Fibroblast of gingiva (primary cell): ENCODE measurements at places on chromosomes 6 and 20.

- no peak for DNase-seq
These were observed 277.7 kb upstream of the ECI2 start for GRCh38 chr6:4413073-4413472.

- no peak for DNase-seq
These were observed 71.1 kb upstream of the BLCAP start for GRCh38 chr20:37598575-37599342.

GRCh38 chr6:45746046-45746445 lies 269.6 kb downstream of the CLIC5 start:
- peak; percentile 14 for DNase-seq

- no peak for DNase-seq
These were observed 19.7 kb downstream of the CGA start for GRCh38 chr6:87075168-87075567.

DNA sequence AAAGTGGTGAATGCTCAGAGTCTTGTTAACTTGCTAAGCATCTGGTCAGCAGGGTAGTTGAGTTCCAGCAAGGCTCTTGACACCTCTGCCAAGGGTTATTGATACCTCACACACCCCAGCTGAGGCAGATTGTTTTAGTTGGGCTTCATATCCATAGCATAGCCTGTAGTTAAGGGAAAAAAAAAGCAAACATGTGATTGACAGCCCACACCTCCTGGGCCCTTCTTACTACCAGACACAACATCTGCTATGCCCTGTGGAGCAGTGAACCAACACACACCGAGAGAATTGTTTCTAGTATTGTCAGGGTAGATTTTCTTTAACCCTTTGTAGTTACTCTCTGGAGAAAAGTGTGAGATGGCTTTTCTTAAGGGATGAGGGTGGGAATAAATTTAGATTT lies 697.0 kb upstream of the POU3F2 start:
- no peak for DNase-seq

DNA sequence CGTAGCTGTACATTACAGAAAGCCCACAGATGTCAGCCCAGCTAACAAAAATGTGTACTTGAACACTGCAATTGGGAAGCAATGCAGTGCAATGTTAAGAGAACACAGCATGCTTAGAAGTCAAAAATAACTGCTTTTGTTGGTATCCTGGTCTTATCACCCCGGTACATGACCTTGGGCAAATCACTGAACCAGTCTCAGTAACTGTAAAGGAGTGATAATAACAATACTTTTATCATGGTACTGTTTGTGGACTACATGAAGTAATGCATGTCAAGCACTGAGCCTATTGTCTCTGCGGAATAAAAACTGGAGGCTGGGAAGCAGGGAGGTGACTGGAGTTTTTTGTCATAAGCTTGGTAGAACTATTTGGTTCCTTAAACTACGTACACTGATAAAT lies 44.7 kb upstream of the SPDEF start:
- no peak for DNase-seq

DNA sequence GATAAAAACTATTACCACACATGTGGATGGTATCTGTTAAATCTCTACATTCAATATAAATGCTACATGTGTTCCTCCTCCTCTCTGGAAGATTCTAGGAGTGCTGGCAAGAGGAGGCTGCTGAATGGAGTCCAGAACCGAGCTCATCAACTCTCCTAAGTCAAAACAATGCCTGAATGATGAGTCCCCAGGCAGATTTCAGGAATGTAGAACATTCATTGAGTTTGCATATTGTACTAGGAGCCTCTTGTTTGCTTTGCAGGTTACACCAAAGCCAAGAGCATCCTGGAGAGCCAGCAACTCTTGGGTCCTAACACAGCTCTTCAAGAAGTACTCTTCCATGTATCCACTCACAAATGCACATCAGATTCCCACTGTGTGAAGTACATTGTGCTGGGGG lies 117.6 kb upstream of the UST start:
- peak; percentile 19 for DNase-seq

- DNase-seq = peak; percentile 72
These were observed 420.9 kb downstream of the GJA1 start for GRCh38 chr6:121856296-121856695.

- no peak for DNase-seq
These were observed 520.2 kb downstream of the EYS start for GRCh38 chr6:65186826-65187225.

DNA sequence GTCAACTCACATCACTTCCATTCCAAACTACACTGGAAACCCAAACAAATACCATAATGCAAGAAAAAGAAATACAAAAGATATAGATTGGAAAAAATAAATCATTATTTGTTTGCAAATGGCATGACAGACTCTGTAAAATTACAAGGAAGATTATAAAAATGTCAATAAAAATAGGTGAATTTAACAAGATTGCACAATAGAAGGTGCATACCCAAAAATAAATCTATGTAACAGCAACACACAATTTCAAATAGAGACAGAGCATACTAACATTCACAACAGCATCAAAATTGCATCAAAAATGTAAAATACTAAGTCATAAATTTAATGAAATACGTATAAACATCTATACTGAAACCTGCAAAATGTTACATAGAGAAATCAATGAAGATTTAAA lies 1140.0 kb upstream of the GJE1 start:
- no peak for DNase-seq

- DNase-seq = no peak
These were observed 38.9 kb downstream of the COX4I2 start for GRCh38 chr20:31676609-31676989.

DNA sequence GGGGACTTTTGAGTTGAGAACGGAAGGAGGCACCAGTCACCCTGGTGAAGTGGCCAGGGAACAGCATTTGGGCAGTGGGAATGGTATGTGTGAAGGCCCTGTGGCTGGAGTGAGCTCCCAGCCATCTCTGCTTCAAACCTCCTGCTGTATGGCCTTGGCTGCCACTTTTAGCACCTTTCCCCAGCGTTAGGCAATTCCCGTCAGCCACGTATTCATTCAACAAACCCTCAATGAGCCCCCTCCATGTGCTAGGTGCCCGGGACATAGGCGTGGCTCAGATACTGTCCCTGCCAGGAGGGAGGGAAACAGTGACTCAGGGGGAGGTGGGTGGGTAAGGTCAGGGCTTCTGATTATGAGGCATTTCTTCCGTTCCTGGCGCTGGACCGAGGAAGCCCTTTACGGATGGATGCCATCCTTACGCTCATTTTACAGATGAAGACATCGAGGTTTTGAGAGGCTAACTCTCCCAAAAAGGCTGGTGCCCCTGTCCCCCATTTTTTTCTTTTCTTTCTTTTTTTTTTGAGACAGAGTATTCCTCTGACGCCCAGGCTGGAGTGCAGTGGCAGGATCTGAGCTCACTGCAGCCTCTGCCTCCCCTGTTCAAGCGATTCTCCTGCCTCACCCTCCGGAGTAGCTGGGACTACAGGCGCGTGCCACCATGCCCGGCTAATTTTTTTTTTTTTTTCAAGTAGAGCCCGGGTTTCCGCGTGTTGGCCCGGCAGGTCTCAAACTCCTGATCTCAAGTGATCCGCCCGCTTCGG lies 37.5 kb downstream of the SRC start:
- DNase-seq = no peak

DNA sequence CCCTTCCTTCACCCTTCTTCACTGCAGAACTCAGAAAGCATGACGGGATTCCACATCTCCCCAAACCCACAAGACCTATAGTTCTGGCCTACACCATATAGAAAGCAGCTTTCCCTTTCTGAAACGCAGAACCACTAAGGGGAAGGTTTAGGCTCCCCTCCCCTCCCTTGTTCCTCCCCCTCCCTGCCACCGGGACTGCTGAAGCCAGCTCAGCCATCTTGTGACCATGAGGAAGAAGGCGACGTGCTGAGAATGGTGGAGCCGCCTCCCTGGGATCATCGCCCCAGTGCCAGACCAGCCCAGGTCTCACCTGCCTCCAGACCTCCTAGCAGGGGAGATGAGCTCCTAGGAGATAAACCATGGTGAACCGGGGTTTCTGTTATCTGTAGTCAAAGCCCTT lies 19.6 kb downstream of the SERPINB6 start:
- DNase-seq = no peak

GRCh38 chr6:157536223-157536545 lies 155.2 kb downstream of the ZDHHC14 start:
- no peak for DNase-seq

DNA sequence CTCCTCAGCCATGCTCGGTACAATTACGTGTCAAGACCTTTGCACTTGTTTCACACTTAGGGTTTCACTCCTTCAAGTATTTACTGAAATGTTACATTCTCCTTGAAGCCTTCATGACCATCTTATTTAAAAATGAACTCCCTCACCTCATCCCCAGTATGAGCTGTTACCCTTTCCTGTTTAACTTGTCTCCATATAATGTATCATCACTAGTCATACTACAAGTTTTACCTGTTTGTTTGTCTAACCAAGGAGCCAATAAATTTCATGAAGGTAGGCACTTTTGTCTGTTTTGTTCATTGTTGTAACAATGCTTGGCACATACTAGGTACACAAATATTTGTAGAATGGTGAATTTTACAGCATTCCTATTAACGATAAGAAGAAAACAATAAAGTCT lies 46.1 kb upstream of the MTRF1L start:
- DNase-seq = no peak

- DNase-seq = no peak
These were observed 251.2 kb upstream of the SASH1 start for GRCh38 chr6:148091394-148091793.

- DNase-seq = no peak
These were observed 35.4 kb upstream of the ANGPT4 start for GRCh38 chr20:951384-952169.

DNA sequence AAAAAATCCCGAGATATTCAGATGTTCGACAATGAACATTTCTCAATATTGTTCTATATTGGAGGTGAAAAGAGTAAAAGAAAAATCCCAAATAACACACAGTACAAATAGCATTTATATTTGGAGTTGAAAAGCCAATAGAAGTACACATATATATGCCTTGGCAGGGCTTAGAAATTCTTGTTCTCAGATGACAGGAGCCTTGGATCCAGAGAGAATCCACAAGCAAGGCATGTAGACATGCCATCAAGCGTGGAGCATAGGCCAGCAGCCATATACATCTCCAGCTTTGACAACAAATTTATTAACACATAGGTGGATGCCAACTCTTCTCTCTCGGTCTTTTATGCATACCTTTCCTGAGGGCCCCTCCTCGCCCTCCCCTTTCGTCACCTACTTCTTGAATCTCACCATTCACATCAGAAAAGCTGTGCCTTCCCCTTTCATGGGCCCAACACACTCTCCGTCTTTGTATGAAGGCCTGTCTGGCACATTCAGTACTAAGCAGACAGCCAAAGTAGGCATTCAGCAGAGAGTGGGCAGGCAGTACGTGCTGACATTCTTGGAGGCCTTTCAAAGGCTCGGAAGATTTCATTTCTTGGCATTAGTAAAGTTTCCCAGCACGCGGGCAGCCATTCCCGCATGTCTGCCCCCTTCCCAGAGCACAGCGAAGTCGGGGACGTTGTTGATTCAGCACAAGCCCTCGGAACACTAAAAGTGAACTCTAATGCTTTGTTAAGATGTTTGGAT lies 18.2 kb downstream of the NEDD9 start:
- DNase-seq = no peak

GRCh38 chr20:9220874-9221547 lies 152.1 kb downstream of the PLCB4 start:
- DNase-seq = peak; percentile 38

DNA sequence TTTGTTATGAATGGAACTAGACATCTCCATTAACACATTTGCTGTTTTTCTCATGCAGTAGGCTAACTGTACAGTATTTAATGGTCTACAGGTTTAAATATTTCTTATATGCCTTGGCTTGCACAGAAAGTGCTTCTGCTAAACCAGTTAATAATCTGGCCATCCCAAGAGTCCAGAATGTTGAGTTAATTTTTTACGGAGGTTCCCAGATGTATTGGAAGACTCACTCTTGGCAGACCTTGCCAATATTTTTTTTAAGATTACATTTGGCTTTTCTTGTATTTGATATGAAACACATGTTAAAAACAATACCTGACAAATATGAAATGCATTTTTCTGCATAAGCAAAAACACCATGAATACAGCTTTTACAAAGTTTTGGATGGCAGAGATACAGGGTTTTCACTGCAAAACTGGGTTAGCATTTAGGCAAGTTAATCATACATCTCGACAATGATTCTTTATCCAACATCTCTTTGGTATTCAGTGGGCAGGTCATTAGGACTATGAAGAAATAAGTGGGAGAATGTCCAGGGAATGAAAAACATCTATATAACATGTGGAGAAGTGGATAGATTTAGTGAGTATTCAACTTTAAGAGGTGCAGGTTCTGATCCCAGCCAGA lies 94.0 kb downstream of the SGK1 start:
- peak; percentile 54 for DNase-seq

- no peak for DNase-seq
These were observed 270.2 kb upstream of the PRDM1 start for GRCh38 chr6:105815661-105816555.

DNA sequence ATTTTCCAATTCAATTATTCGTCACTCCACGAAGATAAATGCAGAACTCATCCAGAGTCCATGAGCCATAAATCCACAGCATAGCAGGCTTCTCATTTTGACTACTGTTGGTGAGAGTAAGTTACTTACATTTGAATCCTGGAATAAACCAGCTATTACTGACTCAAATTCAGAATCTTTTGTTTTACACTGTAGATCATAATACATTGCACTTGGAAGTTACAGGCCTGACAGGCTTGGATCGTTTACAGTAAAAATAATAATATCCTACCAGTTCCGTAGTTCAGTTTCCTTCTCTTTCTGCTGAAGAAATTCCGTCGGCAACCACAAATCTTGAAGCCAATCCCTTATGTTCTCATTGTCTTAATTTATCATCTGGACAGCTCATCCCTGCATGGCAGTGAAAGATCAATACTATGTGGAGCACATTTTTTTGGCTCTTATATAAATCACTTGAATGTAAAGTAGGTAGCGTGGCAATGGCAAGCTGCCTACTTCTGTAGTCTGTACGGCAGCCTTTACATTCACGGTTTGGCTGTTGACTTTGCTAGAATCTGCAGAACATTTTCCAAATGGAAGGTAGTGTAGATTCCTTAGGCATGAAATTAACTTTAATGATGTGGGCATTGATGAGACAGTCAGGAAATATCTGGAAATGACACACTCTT lies 142.9 kb downstream of the WDR27 start:
- no peak for DNase-seq

- no peak for DNase-seq
These were observed 144.1 kb downstream of the QRSL1 start for GRCh38 chr6:106773522-106773921.

DNA sequence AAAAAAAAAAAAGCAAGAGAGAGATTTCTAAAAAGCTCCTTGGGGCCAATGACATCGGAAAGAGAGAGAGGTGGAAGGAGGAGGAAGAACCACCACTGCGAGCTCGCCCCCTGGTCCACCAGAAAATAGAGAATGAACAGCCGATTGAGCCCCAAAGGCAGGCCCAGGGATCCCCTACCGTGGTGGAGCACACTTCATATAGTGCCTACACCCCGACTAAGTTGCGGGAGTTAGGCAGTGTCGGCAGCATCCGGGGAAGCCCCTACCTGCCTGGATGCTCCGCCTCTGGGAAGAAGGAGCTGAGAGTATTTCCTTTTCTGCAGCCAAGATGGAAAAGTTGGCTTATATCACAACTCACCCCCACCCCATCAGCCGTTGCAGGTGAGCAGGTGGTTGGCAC lies 38.6 kb upstream of the HSF2 start:
- no peak for DNase-seq

GRCh38 chr20:24651171-24651975 lies 181.9 kb downstream of the SYNDIG1 start:
- DNase-seq = peak; percentile 91
